ENCODE measurements at places on chromosomes 13 and 19.

- no peaks in the 10 kb centered on the region for H3K4me1 ChIP-seq
- no peaks in the 10 kb centered on the region for H3K27me3 ChIP-seq
- no peak overlapping the region for H3K4me3 ChIP-seq
- H3K36me3 ChIP-seq, result no peaks in the 10 kb centered on the region
These were observed 199.7 kb upstream of the TSHZ3 start for GRCh38 chr19:31548941-31549340.

GRCh38 chr13:26914148-26914547 is 153.6 kb upstream of the GPR12 start:
- no peaks in the 10 kb centered on the region for H3K4me1 ChIP-seq
- H3K4me3 ChIP-seq, result no peak overlapping the region
- H3K36me3 ChIP-seq, result no peaks in the 10 kb centered on the region

DNA sequence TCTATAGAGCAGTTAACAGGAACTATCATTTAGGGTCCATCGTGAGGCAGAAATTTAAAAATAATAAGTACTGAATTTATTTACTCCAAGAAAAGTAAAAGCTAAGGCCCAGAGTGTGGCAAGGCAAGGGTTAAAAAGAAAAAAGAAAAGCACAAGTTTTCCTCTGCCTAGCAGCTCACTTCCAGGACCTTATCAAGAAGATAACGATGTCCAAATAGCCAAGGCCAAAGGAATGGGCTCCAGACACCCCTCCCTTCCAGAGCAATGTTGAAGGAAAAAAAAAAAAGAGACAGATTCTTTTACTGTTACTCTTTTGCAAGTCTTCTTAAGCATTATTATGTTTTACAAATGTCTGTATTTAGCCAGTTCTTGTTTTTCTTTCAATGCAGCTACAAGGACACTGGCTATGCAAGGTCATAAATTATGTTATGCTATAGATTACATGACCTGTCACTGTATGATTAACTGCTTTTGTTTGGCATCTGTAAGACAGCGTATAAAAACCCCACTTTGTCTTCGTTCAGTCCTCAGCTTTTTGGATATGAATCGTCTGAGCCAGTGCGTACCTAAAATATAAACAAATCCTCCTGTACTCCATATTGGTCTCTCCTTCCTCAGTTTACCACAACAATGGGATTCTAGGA is 2.9 kb upstream of the ZNF700 start:
- H3K4me1 ChIP-seq, result peaks cover 15% of the 10 kb centered on the region
- no peaks in the 10 kb centered on the region for H3K36me3 ChIP-seq
- H3K27me3 ChIP-seq, result no peaks in the 10 kb centered on the region

- H3K27ac ChIP-seq, result no peak overlapping the region
- no peak overlapping the region for H3K4me3 ChIP-seq
- DNase-seq, result no peak
- no peaks in the 10 kb centered on the region for H3K36me3 ChIP-seq
These were observed 66.1 kb upstream of the DIAPH3 start for GRCh38 chr13:60229708-60230272.

GRCh38 chr19:1652471-1653299 is at the start of gene TCF3:
Gene TCF3 (minus strand): TSS chr19:1652615. CDS start chr19:1650248, 2,367 bp downstream.
- peaks cover 15% of the 10 kb centered on the region for H3K4me1 ChIP-seq
- H3K27ac ChIP-seq, result peak within 1 kb of the TSS; percentile 97
- peak; percentile 100 for DNase-seq
- H3K4me3 ChIP-seq, result peak within 1 kb of the TSS; percentile 81
- no peaks in the 10 kb centered on the region for H3K27me3 ChIP-seq

DNA sequence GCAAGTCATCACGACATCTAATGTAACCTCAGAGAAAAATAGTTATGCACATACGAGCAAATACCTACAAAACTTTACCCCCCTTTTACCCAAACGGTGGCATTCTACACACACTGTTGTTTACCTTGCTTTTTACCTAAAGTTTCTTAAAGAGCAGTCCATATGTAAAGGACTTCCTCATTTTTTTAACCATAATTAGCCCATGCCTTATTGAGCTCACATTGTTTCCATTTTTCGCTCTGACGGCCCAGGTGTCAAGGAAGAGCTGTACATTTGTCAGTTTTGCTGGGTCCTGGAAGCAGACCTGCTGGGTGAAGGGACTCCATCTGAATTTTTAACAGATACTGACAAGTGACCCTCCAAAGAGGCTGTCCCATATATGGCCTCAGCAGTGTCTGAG is 89.4 kb downstream of the STK24 start:
- H3K27me3 ChIP-seq, result no peaks in the 10 kb centered on the region
- peaks cover 54% of the 10 kb centered on the region for H3K4me1 ChIP-seq
- H3K27ac ChIP-seq, result peak overlapping the region; percentile 78

DNA sequence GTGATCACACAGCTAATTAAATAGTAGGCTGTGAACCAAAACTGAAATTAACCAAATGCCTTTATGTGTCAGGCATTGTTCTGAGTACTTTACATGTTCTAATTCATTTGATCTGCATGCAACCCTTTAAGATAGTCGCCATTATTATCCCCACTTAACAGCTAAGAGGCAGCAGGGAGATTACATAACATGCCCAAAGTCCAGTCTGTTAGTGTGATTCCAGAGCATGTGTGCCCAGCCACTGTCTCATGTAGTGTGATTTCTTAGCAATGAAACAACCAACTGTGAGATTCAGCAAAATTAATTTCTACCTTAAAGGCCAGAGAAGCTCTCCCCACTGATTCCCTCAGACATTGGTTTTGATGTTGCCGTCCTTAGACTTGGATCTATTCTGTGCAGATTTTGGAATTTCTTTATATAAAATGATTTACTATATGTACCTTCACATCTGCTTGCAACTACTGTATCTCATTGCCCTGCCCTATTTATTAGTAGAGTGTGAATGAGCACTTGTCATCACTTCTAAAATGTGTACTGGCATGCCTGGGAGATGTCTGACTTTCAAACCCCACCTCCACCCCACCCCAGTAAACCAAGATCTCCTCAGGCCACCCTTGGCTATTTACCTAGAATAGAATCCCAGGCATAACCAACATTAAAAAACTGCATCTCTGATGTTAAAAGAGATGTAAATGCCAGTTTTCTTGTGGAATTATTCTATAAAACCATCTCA is 41.2 kb downstream of the POLR1D start:
- no peak for DNase-seq
- H3K27me3 ChIP-seq, result no peaks in the 10 kb centered on the region
- peaks cover 15% of the 10 kb centered on the region for H3K4me1 ChIP-seq
- H3K36me3 ChIP-seq, result peaks cover 8% of the 10 kb centered on the region
- H3K4me3 ChIP-seq, result no peak overlapping the region

GRCh38 chr19:45972947-45973540 is 621 bp downstream of the NOVA2 start:
- no peak overlapping the region for H3K4me3 ChIP-seq
- H3K4me1 ChIP-seq, result no peaks in the 10 kb centered on the region
- no peak overlapping the region for H3K27ac ChIP-seq
- peak; percentile 63 for DNase-seq

- DNase-seq, result no peak
- no peak overlapping the region for H3K4me3 ChIP-seq
- no peak overlapping the region for H3K27ac ChIP-seq
- no peaks in the 10 kb centered on the region for H3K27me3 ChIP-seq
These were observed 106.0 kb downstream of the CACNA1A start for GRCh38 chr19:13400296-13400695.

DNA sequence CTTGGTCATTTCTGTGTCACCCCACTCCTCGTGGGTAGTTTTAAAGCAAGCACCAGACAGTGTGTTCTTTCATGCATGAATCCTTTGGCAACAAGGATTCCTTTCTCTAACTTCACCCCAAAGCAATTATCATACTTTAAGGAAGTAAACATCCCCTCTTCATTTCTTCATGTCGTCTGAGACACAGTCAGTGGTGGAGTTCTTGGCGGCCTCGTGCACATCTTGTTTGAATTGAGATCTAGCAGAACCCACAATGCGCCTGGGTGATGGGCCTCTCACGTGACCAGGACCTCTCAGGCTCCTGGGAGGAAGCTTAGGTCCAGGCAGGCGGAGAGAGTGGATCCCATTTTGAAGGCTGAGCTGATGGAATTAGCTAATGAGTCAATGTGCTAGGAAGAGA is 2.6 kb downstream of the ACSBG2 start:
- no peak overlapping the region for H3K27ac ChIP-seq
- H3K27me3 ChIP-seq, result no peaks in the 10 kb centered on the region
- no peaks in the 10 kb centered on the region for H3K4me1 ChIP-seq
- DNase-seq, result no peak
- H3K4me3 ChIP-seq, result no peak overlapping the region
- no peaks in the 10 kb centered on the region for H3K36me3 ChIP-seq

DNA sequence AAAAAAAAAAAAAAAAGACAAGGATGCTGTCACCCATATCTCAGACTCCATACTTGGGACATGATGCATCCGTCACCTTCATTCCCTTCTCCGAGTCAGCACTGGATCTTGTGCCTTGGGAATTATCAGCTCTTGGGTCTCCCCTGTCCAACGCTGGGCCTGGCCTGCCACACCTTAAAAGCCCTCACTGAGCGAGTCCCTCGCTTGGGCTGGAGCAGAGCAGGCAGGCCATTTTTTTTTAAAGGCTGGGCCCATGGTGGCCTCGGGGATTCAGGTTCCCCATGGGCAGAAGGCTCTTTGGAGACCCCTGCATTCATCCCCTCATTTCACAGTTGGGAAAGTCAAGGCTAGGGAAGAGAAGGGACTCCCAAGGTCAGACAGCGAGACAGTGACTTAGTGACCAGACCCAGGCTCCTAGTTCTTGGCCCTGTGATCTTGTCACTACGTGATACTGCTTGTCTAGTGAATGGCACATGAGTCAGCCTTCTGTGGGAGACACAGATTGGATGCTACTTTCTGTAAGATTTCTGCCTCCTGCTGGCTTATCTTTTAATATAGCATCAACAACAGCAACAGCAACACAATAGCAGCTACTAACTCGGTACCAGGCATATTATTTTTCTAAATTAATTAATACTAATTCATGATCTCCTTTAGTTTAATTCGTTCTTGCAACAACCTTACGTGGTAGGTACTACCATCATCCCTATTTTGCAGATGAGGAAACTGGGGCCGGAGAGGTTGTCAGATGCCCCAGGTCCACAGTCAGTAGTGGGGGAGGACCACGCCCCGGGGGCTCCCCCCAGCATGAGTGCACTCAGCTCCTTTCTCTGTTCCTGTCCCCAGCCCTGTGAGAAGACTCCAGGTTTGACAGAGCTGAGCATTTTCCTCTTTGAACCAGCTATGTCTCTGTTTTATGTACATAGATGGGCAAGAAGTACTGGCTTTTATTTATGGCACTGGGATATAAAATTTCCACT is 27.4 kb upstream of the ZNF536 start:
- no peaks in the 10 kb centered on the region for H3K36me3 ChIP-seq
- H3K4me3 ChIP-seq, result no peak overlapping the region
- no peaks in the 10 kb centered on the region for H3K4me1 ChIP-seq
- DNase-seq, result no peak

DNA sequence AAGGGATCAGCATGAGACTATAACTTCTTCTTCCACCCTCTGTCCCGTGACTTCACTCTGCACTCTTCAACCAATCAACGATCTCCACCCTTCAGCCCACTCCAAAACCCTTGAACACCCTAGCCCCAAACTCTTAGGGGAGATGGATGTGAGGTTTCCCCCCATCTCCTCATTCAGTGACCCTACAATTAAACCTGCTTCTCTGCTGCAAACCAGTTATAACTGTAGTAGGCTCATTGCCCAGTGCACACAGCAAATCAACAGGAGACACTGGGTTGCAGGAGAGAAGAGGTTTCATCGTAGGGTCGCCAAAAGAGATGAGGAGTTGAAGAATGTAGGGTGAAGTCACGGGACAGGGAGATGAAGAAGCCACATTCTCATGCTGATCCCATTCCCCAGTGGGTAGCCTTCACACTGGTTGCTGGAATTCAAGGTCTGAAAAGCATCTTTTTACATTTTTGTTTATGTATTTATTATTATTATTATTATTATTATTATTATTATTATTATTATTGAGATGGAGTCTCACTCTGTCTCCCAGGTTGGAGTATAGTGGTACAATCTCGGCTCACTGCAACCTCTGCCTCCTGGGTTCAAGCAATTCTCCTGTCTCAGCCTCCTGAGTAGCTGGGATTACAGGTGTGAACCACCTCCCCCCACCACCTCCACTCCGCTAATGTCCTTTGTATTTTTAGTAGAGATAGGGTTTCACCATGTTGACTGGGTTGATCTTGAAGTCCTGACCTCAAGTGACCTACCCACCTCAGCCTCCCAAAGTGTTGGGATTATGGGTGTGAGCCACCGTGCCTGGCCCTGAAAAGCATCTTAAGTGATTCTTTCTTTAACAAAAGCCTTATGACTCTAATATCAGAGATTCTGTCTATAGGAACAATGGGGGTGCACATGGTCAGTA is 5.8 kb upstream of the CYP2S1 start:
- H3K4me1 ChIP-seq, result no peaks in the 10 kb centered on the region
- DNase-seq, result no peak
- H3K4me3 ChIP-seq, result no peak overlapping the region
- no peak overlapping the region for H3K27ac ChIP-seq
- no peaks in the 10 kb centered on the region for H3K36me3 ChIP-seq

DNA sequence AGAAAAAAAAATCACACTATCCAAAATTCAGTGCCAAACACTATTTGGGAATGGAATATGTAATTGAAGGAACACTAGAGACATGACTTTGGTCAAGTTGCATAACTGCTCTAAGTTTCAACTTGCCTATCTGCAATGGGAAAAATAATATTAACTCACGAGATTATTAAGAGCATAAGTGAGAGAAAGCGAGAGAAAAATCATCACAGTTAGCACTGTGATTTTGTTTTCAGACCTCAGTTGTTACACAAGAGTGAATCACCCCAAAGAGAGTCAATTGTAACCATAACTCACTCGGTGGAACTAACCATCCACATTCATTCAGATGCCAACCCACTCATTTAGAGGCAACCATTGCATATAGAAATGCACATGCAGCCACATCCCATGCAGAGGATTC is 147.1 kb downstream of the NHLRC3 start:
- H3K27me3 ChIP-seq, result peaks cover 3% of the 10 kb centered on the region
- H3K4me1 ChIP-seq, result no peaks in the 10 kb centered on the region
- DNase-seq, result no peak
- H3K27ac ChIP-seq, result no peak overlapping the region
- no peak overlapping the region for H3K4me3 ChIP-seq
- no peaks in the 10 kb centered on the region for H3K36me3 ChIP-seq

GRCh38 chr13:81139987-81140386 is 799.1 kb upstream of the SPRY2 start:
- no peaks in the 10 kb centered on the region for H3K27me3 ChIP-seq
- no peak overlapping the region for H3K27ac ChIP-seq
- no peak for DNase-seq

DNA sequence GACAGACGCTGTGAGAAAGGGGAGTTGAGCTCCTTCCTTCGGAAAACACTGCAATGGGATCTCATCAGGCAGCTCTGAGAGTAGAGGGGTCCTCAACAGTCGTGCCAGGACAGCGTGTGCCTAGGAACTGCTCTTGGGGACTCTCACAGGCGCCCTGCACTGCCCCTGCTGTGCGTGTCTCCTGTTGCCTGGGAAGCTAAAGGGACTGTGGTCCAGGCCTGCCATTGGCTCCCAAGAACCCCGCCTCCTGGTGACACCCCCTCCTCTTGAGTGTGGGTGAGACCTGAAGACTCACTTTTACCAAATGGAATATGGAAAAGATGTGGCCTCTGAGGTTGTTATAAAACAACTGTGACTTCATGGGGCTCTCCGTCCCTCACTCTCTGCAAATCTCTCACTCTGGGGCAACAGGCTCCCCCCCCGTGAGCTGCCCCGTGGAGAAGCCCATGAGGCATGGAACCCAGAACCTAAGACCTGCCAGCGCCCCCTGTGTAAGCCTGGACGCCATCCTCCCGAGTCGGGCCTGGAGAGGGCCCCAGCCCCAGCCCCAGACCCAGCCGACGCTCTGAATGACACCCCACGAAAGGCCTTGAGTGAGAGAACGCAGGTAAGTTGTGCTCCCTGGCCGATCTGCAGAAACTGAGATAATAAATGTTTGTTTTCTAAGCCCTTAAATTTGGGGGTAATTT is 302.7 kb downstream of the FGF9 start:
- H3K27ac ChIP-seq, result no peak overlapping the region
- no peak for DNase-seq
- H3K27me3 ChIP-seq, result no peaks in the 10 kb centered on the region
